ENCODE measurements at places on chromosomes 5 and 9.

DNA sequence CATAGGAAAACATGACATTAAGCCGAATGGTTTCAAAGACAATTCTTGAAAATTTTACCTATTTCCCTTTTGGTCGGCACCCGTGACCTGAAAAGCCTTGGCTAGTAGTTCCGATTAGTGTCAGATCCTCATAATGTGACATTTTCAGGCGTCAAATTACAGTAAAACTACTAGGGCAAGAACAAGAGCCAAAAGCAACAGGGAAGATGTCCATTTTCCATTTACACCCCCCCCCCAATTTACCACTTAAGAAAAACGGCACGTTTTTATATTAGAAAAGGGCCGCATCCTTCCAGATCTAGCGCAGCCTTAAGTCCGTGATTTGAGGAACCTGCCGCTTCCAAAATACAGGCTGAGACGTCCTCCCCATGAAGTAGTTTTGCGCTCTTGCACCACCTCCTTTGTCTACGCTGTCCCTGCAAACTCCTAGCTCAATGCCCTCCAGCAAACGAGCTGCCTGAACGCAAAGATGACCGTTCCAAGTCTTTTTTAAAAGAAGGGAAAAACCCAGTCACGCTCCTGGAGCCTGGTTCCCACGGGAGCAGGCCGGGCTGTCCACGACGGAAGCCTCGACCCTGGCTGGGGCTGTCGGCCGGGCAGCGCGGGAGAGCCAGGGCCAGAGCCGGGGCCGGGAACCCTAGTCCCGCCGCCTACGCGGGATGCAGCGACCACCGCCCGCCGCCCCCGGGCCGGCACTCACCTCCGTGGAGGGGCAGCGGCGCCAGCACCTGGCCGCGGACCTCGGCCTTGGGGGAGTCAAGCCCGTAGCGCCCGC is 616 bp downstream of the RNF130 start:
- peak; percentile 8 for DNase-seq

DNA sequence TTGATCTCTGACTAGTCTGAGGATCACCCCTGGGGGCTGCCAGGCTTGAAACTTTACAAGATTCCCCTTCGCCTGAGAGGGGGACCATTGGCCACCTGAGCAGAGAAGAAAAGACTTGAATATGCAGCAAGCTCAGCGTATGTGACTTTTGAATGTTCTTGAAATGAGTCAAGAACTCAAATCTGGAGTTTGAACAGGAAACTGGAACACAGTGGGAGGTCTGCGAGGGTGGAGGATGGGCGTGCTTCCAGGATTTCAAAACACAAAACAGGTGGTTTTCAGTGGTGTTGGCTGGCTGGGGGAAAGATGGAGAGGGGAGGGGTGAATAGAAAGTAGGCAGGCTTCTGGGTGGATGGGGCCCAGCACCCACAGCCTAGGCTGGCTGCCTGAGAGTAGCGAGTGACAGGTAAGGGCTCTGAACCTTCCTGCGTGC is 40.6 kb downstream of the TMEM174 start:
- DNase-seq, result no peak

GRCh38 chr5:34045996-34046395 is 3.0 kb upstream of the C1QTNF3 start:
- DNase-seq, result no peak

- no peak for DNase-seq
Measured at GRCh38 chr9:116411506-116411905, 257.9 kb downstream of the PAPPA start.

- DNase-seq, result no peak
Measured at GRCh38 chr5:131322926-131323325, 59.1 kb downstream of the CDC42SE2 start.

DNA sequence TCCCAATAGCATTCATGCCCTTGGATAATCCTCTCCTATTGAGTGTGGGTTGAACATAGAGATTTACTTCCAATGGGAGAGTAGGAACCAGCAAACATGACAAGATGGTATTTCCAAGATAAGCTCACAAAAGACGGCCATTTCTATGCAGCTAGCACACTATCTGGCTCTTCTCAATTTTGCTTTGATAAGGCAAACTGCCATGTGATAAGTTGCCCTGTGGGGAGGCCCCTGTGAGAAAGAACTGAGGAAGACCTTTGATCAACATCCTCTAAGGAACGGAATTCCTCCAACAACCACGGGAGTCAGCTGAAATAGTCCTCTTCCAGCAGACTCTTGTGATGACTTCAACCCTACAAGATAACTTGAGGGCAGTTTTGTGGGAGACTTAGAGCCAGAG is 211.9 kb upstream of the TRPM3 start:
- DNase-seq, result no peak

- no peak for DNase-seq
Measured at GRCh38 chr5:168097876-168098653, 193.4 kb upstream of the WWC1 start.

- no peak for DNase-seq
Measured at GRCh38 chr5:3854188-3854821, 258.7 kb downstream of the IRX1 start.

Measured in NCI-H2107 (cell line).